ENCODE measurements at places on chromosomes 7 and 10. TPM values are rescaled to one million over a fixed set of nuclear protein-coding genes. Genes with fewer than 3 reads are reported as not detected.

The PHYH gene
- total RNA-seq: 15.1 TPM

The CPA4 gene
- not detected for total RNA-seq

The BTBD16 gene
- not detected for total RNA-seq

The BICC1 gene
- not detected for total RNA-seq

The AEBP1 gene
- total RNA-seq: 21.5 TPM

The PPP1R3C gene
- total RNA-seq: 0.11 TPM

The EPHB4 gene
- 3.3 TPM for total RNA-seq

The TRAPPC14 gene
- total RNA-seq: 58.4 TPM

The TMEM236 gene
- 0.11 TPM for total RNA-seq

The C7orf57 gene
- 0.14 TPM for total RNA-seq

Measured in activated naive CD8-positive, alpha-beta T cell treated with anti-CD3 and anti-CD28 coated beads, Interleukin-2, amount 10 ng/mL, durations not matched to agents 7 days and 5 days (primary cell).